ENCODE measurements at places on chromosomes 2 and 18.

GRCh38 chr2:19299032-19299431, 59.4 kb downstream of the OSR1 start:
- DNase-seq: no peak

DNA sequence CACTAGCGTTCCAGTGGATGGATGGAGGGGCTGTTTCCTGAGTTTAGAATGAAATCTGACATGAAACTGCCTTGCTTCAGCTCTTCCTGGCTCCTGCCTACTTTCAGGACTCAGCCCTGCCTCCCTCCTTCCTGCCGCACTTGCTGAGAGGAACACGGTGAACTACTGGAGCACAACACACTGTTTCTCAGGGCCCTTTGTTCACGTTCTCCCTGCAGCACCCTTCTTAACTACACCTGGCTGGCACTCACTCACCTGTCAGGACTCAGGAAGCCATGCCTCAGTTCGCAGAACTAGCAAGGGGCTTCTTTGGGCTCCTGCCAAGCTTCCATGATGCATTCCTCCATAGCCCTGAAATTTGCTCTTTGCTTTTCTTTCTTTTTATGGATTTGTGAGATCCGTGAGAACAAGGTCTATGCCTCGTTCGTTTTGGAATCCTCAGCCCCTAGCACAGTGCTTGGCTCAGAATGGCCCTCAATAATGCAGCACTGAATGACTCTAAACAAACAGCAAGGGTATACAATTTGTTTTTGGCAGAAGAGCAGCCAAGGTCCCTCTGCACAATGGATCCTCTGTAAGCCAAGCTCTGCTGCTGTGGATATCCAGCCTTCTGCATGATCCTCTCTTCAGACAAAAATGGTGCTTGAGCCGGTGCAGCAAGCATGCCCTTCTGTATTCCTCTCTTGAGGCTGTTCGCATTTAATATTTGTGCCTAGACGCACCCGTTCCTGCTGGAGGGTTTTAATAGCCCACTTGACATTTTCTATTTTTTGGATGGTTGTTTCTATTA, 357.0 kb downstream of the TSN start:
- DNase-seq: no peak

DNA sequence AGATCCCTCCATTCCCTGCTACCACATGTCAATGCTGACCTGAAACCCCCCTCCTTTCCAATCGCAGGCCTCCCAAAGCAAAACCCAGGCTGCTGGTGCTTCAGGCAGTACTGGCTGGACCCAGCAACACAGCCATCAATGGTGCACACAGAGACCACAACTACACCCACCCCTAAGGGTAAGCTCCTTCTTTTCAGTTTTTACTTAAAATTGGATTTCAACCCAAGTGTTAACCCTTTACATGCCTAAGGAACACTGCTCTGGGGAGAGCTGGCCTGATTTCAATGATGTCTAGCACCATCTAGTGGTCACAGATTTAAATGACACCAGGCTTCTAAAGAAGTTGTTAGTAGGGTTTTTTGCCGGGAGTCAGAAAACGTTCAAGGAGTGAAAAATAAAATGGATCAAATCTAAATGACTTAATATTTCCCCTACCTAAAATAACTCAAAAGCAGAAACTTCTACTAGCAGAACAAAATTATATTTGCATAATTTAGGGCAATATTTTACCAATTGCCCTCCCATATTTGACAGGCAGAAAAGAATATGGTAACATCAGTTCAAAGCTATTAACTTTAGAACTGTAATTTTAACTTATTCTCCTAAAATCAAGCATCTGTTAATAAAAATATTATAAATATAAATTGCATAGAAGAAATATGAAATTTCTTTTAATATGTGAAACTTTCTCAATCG, 24.6 kb downstream of the FECH start:
- no peak for DNase-seq

DNA sequence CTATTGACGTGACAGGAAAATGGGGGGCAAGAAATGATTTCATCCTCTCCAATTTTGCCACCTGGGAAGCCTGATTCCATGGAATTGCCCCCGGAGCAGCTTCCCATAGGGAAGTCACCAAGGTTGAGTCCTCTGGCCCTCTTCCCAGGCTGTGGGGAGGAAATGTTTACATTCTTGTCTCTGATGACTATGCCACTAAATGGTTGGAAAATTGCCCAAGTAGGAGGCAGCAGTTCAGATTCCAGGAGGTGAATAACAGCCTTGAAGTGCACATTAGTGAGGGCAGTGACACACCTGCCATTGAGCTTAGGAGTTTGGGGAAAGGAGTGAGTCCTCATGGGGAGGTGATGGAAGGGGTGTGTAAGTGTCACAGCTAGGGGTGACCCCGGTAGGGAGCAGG, 449.2 kb upstream of the DCC start:
- DNase-seq: no peak

GRCh38 chr2:28248511-28248910, 144.1 kb upstream of the FOSL2 start:
- DNase-seq: no peak

GRCh38 chr2:9207641-9208311, 1.2 kb downstream of the ASAP2 start:
- no peak for DNase-seq

- no peak for DNase-seq
Observed at GRCh38 chr2:132489150-132489549, 72.5 kb downstream of the GPR39 start.

DNA sequence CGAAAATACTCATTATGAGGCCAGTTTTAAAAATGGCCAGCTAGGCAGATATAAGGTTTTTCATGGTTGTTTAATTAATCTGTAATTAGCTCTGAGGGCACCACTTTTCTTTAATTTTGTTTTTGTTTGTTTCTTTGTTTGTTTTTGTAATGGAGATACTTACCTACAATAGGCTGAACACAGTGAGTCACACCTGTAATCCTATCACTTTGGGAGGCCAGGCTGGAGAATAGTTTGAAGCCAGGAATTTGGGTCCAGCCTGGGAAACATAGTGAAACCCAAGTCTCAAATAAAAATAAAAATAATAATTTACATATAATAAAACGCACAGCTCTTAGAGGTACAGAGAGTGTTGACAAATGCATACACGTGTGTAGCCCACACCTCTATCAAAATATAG, 56.8 kb upstream of the MSH2 start:
- DNase-seq: no peak

DNA sequence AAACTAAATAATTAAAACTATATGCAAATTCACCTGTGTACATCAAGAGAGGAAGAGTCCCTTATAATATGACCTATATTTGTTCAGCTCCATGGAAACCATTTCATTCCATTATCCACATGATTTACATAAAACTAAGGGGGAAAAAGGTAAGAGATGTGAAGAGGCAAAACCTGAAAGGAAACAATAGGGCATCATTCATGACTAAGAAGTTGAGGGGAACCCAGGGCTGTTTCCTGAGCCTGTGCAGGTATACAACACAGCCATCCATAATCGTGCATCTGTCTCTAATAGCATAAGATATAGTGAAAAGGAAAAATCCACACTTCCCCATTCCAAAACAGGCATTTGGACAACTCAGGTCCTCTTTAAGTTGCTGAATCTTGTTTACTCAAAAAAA, 151.3 kb downstream of the NR4A2 start:
- no peak for DNase-seq

- no peak for DNase-seq
Observed at GRCh38 chr2:240295256-240296103, 140.0 kb upstream of the GPC1 start.

- no peak for DNase-seq
Observed at GRCh38 chr2:71720596-71721361, 267.4 kb downstream of the DYSF start.

DNA sequence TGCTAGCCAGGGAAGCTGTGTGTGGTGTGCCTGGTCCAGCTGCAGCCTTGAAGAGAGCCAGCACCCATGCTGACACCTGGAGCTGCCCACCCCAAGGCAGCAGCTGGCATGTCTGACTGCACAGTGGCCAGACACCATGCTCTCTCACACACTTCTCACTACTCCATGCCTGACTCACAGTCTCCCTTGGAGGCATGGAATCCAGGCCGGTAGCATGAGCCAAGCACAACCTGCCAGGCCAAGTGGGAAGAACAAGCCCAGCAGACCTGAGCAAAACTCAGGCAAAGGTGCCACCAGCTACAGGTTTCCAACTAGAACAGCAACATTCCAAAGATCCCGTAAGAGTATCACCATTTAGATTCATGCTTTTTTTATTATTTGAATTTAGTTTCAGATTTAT, 625.3 kb upstream of the LRRTM4 start:
- DNase-seq: no peak

DNA sequence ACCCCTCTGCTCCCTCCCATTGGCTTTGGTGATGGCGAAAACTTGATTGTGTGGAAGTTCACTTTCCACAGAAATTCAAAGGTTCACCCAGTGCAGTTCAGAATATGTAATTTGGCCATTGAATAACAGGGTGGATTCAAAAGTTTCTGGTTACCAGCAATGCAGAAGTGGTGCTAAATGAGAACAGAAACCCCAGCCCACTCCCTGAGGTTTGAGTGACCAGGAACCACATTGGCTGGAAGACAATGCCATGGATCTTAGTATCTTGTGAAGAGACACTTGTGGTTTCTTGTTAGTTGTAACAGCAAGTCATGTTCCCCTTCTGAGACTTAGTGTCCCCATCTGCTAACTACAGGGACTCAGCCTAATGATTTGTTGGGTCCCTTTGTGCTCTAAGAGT, 49.8 kb downstream of the QPCT start:
- DNase-seq: no peak

- no peak for DNase-seq
Observed at GRCh38 chr2:171515672-171516298, 6.5 kb upstream of the CYBRD1 start.

GRCh38 chr2:30108851-30109250, 38.0 kb upstream of the YPEL5 start:
- no peak for DNase-seq

GRCh38 chr2:210971431-210971830, 415.0 kb downstream of the CPS1 start:
- DNase-seq: no peak

GRCh38 chr18:73577365-73577764, 570.3 kb downstream of the FBXO15 start:
- DNase-seq: no peak

- DNase-seq: no peak
Observed at GRCh38 chr2:217459680-217460405, 543.0 kb downstream of the TNS1 start.
